SHP77 treated with DMSO at 0.1 percent for 48 hours (cell line): ENCODE measurements at places on chromosomes 4 and X.

- no peak for DNase-seq
Observed at GRCh38 chrX:45422216-45422925, 221.7 kb upstream of the DIPK2B start.

DNA sequence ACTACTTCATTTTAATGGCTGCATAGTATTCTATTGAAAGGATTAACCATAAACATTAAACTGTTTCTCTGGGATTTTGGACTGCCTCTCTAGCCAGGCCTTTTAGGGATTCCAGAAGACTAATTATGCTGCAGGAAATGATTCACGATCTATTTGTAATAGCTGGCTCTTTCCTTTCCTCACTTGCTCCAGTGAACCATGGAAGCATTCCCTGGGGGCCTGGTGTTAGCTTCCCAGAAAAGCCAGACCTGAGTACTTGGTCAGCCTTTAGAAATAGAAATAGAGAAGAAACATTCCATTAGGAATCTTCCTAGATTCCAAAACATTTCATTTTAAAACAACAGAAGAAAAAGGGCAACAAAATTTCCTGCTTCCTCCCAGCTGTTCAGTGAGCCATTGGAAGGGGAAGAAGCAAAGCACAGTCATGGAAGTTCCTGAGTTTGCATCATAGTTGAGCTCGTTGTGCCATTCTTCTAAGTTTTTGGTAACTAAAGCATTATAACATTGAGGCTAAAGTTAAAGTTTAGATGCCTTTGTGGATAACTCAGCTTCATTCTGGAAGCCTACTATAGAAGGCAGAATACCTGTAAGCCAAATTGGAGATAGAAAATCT, 83.5 kb downstream of the NPNT start:
- no peak for DNase-seq

DNA sequence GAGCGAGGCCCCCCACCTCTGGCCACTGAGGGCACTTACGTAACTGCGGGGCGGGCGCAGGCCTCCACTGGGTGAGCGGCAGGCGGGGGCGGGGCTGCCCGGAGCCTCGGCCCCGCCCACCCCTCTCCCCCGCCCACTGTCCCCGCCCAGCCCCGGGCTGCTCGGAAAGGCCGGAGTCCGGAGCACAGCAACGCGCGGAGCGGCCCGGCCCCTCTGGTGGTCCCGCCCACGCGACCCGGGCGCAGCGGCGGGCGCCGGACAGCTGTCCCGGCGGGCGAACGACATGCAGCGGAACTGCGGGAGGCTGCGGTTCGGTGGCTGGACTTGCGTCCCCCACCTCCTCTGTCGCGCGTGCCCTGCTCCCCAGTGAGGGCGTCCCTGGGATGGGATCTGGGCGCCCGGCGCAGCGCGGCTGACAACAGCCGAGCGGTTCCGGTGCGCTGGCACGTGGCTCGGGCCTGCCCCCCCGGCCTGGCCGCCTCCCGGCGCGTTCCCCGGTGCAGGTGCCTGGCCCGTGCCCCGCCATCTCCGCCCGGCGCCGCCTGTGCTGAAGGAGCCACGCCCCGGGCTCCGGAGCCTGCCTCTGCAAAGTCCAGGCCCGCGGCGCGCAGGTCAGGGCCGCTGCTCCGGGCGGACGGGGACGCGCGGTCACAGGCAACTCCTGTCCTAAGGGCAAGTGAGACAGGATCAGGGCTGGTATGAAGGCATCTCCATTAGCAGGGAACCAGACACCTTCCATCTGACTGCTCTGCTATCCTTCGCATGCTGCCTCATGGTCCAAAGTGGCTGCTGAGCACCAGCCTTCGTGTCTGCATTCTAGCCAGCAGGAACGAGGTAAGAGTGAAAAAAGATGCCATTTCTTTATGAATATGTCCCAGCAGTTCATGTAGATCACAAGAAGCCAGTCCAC, 21.8 kb upstream of the JAKMIP1 start:
- DNase-seq: no peak

DNA sequence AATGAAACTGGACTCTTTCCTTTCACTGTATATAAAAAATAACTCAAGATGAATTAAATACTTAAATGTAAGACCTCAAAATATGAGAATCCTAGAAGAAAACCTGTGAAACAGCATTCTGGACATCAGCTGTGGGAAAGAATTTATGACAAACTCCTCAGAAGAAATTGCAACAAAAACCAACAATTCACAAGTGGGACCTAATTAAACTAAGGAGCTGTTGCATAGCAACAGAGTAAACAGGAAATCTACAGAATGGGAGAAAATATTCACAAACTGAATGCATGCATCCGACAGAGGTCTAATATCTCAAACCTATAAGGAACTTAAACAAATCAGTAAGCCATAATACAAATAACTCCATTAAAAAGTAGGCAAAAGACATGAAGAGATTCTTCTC, 851.7 kb upstream of the PCDH10 start:
- DNase-seq: no peak

GRCh38 chr4:161653697-161654096, 510.1 kb downstream of the FSTL5 start:
- no peak for DNase-seq

GRCh38 chr4:6720202-6720699, 4.3 kb downstream of the BLOC1S4 start:
- no peak for DNase-seq

GRCh38 chr4:62548108-62548524, 1348.0 kb downstream of the ADGRL3 start:
- peak; percentile 11 for DNase-seq

GRCh38 chr4:7148337-7148736, 44.0 kb upstream of the SORCS2 start:
- no peak for DNase-seq

DNA sequence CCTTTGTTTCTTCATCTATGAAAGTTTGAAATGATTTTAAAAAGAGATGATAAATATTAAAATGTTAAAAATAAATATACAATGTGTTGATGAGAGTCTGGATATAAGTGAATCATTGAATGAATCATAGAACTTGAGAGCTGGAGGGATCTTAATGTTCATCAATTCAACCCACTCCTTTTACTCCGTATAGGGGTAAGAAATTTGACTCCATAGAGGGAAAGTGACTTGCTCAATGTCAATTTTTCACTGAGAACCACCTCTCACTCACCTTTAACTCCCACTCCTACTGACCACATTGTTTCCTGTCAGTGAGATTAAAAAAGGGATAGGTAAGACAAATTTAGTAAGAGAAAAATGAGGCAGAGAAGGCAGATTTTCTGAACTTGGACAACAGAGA, 557.2 kb upstream of the GRIA3 start:
- DNase-seq: no peak

GRCh38 chrX:131827935-131828334, 195.2 kb upstream of the STK26 start:
- no peak for DNase-seq

- no peak for DNase-seq
Observed at GRCh38 chr4:95231681-95232080, 317.1 kb downstream of the UNC5C start.

- DNase-seq: peak; percentile 10
Observed at GRCh38 chrX:71870208-71871098, 40.2 kb upstream of the NHSL2 start.

GRCh38 chrX:21167494-21167893, 206.7 kb upstream of the CNKSR2 start:
- no peak for DNase-seq
